ENCODE measurements at places on chromosomes 13 and 19.

GRCh38 chr19:18149596-18149975 is 3.4 kb upstream of the PIK3R2 start:
- H3K4me3 ChIP-seq, result no peak overlapping the region
- peaks cover 23% of the 10 kb centered on the region for H3K4me1 ChIP-seq
- no peaks in the 10 kb centered on the region for H3K36me3 ChIP-seq
- no peaks in the 10 kb centered on the region for H3K27me3 ChIP-seq

DNA sequence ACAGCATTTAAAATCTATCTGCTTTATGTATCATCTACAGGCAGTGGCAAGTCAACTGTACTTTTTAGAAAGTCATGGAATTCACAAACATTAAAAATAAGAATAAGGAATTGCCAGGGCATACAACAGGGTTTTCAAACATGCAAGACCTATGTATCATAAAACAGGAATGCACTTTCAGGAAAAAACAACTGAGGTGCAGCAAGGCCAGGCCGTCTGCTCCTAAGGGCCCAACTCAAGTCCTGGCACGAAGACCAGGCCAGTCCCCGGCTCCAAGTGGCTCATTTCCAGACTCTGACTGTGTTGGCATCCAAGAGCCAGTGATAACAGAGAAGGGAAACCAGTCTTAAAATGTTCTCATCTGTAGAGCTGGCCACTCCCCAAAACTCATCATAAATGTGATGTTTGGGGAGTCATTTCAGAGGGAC is 7.1 kb downstream of the RFX2 start:
- no peak overlapping the region for H3K4me3 ChIP-seq
- H3K27ac ChIP-seq, result no peak overlapping the region
- no peaks in the 10 kb centered on the region for H3K4me1 ChIP-seq
- no peak for DNase-seq
- no peaks in the 10 kb centered on the region for H3K27me3 ChIP-seq
- no peaks in the 10 kb centered on the region for H3K36me3 ChIP-seq

DNA sequence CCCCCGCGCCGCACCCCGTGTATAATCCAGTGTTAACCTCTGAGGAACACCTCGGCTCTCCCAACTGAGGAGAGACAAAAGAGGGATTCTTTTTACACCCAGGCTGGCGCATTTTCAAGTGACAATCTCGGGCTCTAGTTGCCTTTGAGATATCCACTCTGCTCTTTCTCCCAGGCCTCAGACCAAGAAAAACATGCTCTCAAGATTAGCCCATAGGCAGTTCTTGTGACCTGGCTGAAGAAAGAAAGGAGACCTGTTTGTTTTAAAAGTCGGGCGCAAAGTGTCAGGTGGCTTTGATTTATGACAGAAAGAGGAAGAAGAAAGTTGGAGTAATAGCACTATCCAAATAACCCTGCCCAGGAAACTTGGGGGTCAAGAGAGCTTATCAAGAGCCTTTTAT is 27.3 kb downstream of the SHISA2 start:
- H3K36me3 ChIP-seq, result no peaks in the 10 kb centered on the region
- no peaks in the 10 kb centered on the region for H3K4me1 ChIP-seq
- DNase-seq, result no peak
- H3K4me3 ChIP-seq, result no peak overlapping the region

- DNase-seq, result no peak
- H3K4me1 ChIP-seq, result no peaks in the 10 kb centered on the region
- no peak overlapping the region for H3K27ac ChIP-seq
- no peaks in the 10 kb centered on the region for H3K27me3 ChIP-seq
- no peaks in the 10 kb centered on the region for H3K36me3 ChIP-seq
These were observed 263.7 kb upstream of the PCDH9 start for GRCh38 chr13:67493835-67494234.

DNA sequence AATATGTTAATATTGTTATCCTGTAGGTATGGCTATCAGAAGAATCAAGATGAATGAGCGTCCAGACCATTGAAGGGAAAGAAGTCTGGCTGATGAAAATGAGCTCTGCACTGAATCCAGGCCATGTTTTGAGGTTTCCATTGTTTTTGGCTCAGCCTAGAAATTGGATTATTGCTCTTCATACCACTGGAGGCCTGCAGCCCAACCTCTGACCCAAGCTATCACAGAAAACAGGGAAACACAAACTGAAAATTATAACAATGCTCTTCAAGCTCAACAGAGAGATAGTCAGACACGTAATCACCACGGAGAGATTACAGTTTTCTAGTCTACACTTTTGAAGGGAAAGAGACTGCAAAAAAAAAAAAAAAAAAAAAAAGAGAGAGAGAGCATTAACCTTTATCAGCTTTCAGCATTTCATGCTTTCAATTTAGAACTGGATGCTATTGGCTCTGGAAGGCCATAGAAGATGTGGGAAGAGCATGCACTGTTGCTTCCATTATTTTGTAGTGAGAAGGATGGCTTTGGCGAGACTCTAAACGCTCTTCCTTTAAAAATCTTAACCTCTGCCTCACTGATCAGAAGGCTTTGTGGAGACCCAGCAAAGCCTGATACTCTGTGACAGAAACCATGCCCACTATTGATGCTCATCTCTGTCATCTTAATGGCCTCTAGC is 10.8 kb downstream of the EDNRB start:
- no peaks in the 10 kb centered on the region for H3K36me3 ChIP-seq
- no peaks in the 10 kb centered on the region for H3K4me1 ChIP-seq
- H3K4me3 ChIP-seq, result no peak overlapping the region
- no peaks in the 10 kb centered on the region for H3K27me3 ChIP-seq
- no peak for DNase-seq
- H3K27ac ChIP-seq, result no peak overlapping the region
